ENCODE measurements at places on chromosomes 12 and 14. TPM values are rescaled to one million over a fixed set of nuclear protein-coding genes. Genes with fewer than 3 reads are reported as not detected.

DNA sequence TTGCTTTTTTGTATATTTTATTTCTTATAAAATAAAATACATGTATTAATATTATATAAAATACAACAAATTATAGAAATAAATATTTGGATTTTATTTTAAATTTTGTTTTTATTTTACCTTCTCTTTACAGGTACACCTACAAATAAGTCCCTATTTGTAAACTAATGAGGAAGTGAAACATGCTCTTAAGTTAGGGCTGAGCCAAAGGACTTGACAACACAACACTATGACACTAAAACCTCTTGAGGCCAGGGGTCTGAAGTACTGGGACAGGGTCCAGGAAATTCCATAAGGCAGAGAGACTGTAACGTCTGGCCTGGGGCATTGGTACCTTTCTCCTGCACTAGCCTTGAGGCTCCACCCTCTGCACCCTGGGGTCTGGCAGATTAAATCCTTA is 293.2 kb downstream of the FOXN3 start:
- DNase-seq, result no peak

DNA sequence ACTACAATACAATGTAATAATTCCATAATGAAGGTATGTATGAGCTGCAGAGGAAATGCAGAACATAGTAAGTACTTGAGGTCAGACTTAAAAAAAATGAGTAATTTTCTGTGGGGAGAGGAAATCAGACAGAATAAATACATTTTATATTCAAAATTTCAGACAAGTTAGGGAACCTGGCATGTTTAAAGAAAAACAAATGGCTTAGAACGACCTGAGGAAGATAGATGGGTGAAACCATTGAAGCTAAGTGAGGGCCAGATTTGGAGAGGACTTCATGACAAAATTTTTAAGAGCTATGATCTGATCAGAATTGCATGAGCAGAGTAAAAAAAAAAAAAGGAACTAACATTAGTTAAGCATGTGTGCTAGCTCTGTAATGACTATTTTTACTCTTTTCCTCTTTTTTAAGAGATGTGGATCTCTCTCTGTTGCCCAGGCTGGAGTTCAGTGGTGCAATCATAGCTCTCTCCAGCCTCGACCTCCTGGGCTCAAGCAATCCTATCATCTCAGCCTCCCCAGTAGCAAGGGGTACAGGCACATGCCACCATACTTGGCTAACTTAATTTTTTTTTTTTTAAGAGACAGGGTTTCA is 157.6 kb upstream of the PDE3A start:
- DNase-seq, result no peak

GRCh38 chr14:69464379-69464778 is 20.1 kb upstream of the PLEKHD1 start:
- DNase-seq, result no peak

DNA sequence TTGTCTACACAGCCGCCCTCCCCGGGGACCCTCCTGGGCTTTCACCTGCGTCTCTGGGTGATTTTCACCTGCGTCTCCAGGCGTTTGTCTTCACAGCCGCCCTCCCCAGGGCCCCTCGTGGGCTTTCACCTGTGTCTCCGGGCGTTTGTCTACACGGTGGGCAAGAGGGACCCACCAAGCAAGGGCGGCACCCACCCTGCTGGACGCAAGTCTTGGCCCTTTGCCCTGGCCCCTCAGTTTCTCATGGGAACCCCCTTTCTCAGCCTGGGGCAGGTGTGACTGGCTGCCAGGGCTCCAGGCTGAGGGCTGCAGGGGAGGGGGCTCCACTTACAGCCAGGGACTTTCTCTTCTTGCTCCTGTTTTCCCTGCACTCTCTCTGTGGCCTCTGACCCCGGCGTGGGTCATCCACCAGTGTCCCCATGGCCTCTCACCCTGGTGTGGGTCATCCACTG is 68.6 kb upstream of the GALNT9 start:
- DNase-seq, result no peak

Gene CMTM5
- total RNA-seq, result not detected

Gene TGM1
- 4.5 TPM for total RNA-seq

DNA sequence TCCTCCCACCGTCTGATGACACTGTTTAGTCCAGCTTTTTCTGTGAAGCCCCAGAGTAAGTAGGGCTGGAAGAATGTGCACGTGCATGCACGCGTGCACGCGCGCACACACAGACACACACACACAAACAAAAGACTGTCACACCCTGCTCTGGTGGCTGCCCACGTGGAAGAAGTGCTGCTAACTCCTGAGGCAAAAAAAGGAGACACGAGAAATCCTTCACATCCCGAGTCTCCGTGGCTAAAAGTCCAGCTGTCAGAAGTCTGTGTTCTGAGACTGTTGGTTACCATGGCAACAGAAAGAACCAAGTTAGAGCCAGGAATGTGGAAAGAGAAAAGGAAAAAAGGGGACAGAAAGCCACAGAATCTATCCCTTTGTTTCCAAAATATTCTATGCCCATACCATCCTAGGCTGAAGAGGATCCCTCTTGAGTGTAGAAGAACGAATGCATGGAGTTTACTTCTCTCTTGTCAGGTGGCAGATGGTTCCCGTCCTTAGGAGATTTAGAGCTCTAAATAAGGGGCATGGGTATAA is 1.6 kb upstream of the C12orf71 start:
- DNase-seq, result no peak

DNA sequence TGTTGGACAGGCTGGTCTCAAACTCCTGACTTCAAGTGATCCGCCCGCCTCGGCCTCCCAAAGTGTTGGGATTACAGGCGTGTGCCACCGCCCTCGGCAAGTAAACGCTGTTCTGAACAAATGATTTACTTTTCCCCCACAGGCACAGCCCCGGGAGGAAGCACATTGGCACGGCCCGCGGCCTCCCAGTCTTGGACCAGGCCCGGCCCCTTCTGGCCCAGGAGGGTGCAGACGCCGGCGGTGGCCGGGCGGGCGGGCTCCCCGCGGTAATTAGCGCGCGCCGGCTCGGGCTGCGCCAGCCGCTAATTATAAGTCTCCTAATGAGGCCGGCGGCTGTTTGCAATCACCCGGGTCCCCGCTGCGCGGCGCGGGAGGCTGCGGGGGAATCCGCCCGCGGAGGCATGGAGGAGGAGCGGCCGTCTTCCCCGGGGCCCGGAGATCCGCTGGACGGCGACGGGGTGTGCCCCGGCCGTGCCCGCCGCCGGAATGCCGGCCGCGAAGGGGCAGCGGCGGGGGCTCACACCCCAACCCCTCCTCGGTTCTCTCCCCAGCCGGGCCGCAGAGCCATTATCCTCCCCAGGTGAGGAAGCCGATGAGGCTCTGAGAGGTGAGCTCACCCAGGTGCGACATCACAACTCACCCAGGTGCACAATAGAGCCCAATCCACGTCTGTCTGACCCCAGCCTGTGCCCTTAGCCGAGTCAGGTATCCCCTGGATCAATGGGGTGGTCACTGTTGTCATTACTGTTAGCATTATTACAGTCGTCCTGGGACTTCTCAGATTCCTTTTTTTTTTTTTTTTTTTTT is 3.3 kb upstream of the POP5 start:
- DNase-seq, result peak; percentile 74

Gene SDR9C7
- total RNA-seq, result not detected

DNA sequence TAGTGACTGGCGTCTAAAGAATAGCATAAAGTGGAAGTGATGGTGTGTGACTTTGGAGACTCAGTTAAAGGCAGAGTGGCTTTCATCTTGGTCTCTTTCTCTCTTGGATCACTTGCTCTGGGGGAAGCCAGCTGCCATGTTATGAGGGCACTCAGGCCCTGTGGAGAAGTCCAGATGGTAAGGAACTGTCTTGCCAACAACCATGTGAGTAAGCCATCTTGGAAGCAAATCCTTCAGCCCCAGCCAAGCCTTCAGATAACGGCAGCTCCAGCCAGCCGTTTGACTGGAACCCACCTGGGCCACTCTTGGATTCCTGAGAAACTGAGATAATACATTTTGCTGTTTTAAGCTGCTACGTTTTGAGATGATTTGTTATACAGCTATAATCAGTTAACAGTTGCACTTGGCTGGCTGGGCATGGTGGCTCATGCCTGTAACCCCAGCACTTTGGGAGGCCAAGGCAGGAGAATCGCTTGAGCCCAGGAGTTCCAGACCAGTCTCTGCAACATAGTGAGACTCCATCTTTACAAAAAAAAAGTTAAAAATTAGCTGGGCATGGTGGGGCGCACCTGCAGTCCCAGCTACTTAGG is 7.7 kb upstream of the LRRC23 start:
- no peak for DNase-seq

DNA sequence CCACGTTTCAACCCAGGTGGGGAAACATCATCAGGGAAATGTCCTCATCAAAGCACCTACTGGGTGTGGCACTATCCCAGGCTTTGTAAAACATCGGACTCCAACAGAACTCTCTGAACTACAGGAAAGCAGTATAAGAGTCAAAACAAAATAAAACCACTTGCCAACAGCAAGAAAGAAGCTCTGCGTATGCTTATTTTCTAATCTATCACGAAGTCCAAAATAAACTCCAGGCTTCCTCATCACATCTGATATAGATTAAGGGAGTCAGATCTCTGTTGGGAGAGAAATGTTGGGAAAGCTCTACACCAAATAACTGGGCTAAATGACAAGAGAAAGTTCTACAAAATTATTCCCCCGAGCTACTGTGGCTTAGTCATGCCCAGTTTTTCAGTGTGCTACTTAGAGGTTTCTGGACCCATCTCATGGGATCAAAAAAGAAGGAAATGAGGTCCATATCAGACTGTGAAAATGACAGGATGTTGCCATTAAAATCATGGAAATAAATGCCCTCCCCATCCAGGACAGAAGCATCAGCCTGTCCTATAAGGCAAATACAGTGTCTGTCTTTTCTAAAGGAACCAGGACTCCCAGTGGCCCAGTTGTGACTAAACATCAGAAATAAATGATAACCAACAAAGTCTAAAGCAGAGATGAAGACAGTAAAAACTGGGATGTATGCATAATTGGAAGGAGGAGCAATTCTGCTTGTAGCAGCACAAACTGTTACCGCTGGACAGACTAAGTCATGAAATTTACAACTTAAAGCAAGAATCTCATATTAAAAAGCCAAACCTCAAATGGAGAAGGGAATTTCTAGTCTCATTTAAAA is 149.5 kb downstream of the STXBP6 start:
- no peak for DNase-seq

DNA sequence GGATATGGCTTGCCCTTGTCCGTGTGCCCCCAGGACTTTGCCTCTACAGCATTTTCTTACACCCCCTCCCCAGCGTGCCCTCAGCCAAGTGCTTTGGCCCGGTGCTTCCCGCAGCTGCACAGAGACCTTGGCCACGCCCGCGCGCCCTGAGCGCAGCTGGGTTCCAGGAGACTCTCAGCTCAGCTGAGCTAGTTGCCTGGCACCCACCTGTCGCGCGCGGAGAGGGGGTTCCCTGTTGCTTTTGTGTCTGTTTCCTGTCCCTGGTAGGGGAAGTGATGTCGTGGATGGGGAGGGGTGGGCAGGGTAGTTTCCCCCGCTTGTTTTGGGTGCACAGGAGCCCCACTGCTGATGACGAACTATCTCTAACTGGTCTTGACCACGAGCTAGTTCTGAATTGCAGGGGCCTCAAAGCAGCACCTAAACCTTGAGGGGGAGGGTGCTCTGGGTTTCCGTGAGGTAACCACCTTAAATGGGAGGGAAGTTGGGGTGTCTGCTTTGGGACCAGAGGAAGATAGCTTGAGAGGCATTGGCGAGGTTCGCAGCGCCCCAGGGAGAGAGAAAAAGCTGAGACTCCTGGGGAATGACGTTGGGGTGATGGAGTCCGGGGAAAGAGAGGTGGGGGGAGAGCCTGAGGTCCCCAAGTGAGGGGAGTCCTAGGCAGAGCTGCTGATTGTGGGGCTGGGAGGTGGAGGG is 1.5 kb downstream of the DIO3 start:
- DNase-seq, result no peak

DNA sequence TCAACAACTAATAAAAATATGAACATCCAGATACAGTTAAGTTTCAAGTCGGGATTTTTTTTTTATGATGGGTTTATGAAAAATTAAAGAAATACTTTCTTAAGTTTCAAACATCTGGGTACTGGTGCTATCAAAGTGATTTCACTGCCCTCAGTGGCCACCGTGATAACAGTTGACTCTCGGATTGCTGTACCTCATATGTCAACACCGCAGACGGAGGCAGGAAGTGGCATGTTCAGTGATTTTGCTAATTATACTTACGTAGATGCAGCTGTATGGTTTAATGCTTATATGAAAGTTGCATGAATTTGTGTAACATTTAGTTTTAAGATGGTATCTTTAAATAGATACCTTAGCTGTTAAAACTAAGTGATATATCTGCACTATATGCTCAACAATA is 20.8 kb upstream of the FBLN5 start:
- no peak for DNase-seq

Gene RNF41
- total RNA-seq, result 42.6 TPM
